ENCODE measurements at places on chromosomes 12 and 14. TPM values are rescaled to one million over a fixed set of nuclear protein-coding genes. Genes with fewer than 3 reads are reported as not detected.

- DNase-seq: no peak
Observed at GRCh38 chr14:55546212-55546874, 33.7 kb upstream of the KTN1 start.

- DNase-seq: no peak
Observed at GRCh38 chr12:66115071-66115600, 15.4 kb downstream of the LLPH start.

DNA sequence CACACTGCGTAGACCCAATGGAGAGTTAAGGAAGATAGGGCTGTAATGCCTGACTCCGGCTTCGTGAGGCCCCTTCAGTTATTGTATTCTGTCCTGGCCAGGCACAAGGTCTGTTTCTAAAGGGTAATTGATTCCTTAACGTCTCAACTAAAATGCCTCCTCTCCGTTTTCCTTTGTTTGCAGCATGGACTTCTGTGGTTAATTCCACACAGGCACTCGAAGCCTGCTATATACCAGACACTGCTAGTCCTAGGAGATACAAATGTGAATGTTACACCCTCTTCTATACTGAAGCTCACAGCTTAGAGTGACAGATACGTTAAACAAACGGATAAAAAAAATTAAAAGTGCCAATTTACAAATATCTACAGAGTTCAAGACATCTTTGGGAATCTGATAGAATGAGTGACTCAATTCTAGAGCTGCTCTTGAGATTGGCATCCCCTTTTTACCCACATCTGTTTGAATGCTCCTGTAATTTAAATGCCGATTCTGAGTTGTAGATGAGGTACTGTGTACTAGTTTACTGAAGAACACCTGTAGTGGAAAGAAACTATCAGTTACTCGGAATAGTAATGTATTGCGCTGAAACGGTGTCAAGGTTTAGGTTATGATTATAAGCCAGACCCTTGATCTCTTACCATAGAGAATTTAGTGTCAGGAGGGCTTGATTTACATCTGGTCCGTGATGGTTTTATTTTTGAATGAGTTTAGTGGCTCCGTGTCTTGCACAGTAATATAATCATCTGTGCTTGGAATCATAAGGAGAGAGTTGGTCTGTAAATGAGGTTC, 784 bp downstream of the PSMA6 start:
- DNase-seq: no peak

GRCh38 chr14:99736603-99737371, 52.7 kb downstream of the CYP46A1 start:
- peak; percentile 64 for DNase-seq

Gene SSPN
- 67.4 TPM for total RNA-seq

Gene SPTSSA
- 13.5 TPM for total RNA-seq
